Activated gamma-delta T cell (primary cell): ENCODE measurements at places on chromosomes 4 and X.

GRCh38 chrX:148417934-148418333 is 82.5 kb upstream of the AFF2 start:
- DNase-seq: no peak

DNA sequence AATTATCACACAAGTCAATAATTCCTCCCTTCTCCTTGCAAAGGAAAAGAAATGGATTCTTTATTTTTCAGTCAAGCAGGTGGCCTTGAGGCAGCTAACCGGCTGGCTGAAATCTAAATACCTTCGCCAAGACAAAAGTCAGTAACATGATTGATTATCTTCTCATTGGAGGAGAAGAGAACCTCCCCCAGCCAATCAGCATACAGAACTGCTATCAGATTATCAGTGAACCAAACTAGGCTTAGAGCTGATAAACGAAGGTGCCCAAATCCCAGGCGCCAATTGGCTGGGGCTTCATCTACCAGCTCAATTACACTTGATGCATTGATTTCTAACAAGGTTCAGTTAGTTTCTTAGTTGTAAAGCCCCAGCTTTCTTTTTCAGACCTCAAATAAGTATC is 152.4 kb upstream of the NOCT start:
- no peak for DNase-seq

GRCh38 chr4:33837043-33837838 is 2407.1 kb downstream of the ARAP2 start:
- no peak for DNase-seq

GRCh38 chr4:61301271-61301670 is 101.1 kb downstream of the ADGRL3 start:
- no peak for DNase-seq

- DNase-seq: no peak
These were observed 7.6 kb upstream of the OGT start for GRCh38 chrX:71525316-71525715.

- DNase-seq: no peak
These were observed 1.1 kb upstream of the FMR1 start for GRCh38 chrX:147910607-147911006.

GRCh38 chr4:95381843-95382580 is 166.8 kb downstream of the UNC5C start:
- no peak for DNase-seq

DNA sequence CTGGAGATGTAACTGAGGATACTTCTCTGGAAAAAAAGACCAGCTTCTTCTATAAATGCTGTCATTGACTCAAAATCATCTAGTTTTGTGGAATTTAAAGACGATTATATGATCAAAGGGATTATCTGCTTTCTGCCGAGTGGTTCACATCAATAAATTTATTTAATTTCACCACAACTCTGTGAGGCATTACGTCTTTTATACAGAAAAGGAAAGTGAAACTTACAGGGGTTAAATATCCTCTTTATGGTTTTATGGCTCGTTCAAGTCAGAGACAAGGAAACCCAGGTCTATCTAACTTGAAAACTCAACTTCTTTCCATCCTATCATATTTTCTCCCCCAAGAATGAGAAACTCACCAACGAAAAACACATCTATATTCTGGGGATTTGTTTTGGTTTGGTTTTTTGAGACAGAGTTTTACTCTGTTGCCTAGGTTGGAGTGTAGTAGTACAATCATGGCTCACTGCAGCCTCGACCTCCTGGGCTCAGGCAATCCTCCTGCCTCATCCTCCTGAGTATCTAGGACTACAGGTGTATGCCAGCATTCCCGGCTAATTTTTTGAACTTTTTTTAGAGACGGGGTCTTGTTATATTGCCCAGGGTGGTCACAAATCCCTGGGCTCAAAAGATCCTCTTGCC is 377.9 kb upstream of the EMCN start:
- no peak for DNase-seq

- no peak for DNase-seq
These were observed 171.4 kb downstream of the SH3KBP1 start for GRCh38 chrX:19715711-19716638.

DNA sequence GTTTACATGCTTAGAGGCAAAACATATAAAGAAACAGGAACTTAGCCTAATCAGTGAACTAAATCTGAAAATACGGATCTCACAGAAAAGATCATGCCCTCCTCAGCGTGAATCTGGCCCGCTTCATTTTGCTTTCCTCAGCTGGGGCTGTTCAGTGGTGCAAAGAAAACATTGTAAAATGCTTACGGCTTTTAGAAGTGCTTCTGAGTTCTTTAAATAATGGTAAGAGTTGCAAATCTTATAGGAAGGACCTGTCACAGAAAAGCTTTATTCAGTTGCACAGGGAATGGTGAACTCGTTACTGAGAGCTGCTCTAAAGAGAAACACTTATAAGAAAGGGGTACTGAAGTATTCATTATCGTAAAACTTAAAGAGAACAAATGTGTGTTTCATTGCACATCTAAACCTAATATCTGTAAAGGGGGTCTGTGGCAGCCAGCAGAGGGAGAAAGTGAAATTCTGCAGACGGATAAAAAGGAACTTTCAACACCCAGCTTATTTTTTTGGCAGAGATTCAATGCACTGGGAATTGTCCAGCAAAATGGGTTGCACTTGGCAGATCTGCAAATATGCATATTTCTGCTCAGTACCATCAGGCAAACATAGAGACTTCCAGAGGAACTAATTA is 139.2 kb upstream of the ANK2 start:
- no peak for DNase-seq

DNA sequence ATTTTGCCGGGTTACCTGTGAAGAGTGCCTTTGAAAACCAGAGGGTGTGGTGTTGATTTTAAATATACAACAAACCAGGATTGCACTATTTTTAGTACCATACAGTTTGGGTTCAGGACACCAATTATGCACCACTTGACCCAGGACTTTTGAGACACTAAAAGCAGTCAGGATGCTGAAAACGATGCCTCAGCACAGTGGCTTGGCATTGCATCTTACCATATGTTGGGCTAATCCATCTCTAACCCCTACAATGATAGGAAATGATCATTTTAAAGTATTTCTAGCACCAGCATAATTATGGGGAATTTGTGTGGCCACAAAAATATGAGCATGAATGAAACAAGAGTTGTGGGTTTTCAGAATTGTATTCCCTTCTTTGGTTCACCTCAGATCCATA is 4.1 kb downstream of the IBSP start:
- no peak for DNase-seq

GRCh38 chr4:108878806-108879205 is 116.0 kb upstream of the ETNPPL start:
- no peak for DNase-seq

GRCh38 chrX:134764202-134764785 is 106.0 kb upstream of the PLAC1 start:
- DNase-seq: no peak
